ENCODE measurements at places on chromosomes 3 and 15. TPM values are rescaled to one million over a fixed set of nuclear protein-coding genes. Genes with fewer than 3 reads are reported as not detected.

GPR27 gene
- 53.0 TPM for total RNA-seq

ADPRH gene
- 1.2 TPM for total RNA-seq

MESP2 gene
- not detected for total RNA-seq

FETUB gene
- not detected for total RNA-seq

DNAJA4 gene
- 30.4 TPM for total RNA-seq

GMNC gene
- 0.62 TPM for total RNA-seq

EPHA6 gene
- 219 TPM for total RNA-seq

GHRL gene
- not detected for total RNA-seq

DNA sequence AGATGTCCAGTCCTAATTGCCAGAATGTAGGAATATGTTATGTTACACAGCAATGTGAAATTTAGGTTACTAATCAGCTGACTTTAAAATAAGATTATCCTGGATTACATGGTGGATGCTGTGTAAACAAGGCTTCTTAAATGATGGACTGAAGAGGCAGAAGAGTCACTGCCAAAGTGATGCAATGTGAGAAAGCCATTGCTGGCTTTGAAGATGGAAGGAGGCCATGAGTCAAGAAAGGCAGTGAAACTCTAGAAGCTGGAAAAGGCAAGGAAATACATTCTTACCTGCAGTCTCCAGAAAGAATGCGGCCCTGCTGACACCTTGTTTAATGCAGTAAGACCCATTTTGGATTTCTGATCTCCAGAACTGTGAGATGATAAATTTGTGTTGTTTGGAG, 179.1 kb upstream of the ZPLD1 start:
- DNase-seq: no peak

- no peak for DNase-seq
Measured at GRCh38 chr3:10137178-10137577, 4.4 kb upstream of the VHL start.

DNA sequence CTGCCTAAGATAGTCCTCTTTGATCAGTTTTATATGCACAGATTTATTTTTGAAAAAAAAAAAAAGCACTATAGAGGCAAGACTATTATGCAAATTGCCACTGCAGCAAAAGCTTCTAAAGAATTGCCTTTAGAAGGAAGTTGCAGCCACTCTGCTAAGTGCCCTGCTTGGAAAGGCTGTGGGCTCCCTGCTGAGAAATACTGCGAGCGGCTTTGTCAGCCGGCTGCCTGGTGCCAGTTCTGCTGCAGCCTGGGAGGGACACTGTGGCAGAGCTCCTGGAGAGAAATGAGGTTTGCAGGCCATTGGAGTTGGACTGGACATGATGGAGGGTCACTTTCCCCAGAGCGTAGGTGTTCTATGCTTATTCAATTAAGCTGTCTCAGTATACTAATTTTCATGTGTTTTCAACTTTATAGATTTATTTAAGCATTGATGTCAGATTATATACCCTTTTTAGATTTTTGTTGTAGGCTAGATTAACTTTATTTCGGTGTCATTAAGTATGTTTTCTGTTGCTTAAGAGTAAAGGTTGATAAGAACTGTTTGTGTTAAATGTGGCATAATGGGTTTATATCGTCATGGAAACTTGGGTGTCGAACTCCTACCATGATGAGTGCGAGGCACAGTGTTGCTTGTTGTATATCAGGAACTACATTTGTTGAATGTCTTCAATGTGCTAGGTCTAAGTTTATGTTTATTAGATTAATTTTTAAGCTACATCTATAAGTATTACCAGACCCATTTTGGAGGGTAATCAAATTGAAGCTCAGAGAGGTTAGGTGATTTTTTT, 6.6 kb downstream of the MAP2K5 start:
- DNase-seq: peak; percentile 67

DNA sequence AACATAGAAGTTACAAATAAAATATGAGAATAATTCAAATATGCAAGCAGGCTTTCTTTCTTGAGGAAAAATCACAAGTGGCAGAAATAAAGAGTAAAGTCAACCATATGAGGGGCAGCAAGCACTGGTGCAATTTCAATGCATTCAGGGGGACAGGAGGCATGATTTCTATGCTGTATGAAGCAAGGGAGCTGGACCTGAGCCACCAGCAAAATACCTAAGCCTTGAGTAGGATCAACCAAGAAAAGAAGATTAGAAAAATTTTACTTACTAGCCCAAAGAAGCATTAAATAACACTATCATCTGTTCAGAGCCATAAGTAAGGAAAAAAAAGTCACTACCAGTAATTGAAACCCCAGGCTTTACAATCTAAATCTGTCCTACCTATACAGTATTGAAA, 6.3 kb downstream of the ADGRG7 start:
- DNase-seq: no peak

DNA sequence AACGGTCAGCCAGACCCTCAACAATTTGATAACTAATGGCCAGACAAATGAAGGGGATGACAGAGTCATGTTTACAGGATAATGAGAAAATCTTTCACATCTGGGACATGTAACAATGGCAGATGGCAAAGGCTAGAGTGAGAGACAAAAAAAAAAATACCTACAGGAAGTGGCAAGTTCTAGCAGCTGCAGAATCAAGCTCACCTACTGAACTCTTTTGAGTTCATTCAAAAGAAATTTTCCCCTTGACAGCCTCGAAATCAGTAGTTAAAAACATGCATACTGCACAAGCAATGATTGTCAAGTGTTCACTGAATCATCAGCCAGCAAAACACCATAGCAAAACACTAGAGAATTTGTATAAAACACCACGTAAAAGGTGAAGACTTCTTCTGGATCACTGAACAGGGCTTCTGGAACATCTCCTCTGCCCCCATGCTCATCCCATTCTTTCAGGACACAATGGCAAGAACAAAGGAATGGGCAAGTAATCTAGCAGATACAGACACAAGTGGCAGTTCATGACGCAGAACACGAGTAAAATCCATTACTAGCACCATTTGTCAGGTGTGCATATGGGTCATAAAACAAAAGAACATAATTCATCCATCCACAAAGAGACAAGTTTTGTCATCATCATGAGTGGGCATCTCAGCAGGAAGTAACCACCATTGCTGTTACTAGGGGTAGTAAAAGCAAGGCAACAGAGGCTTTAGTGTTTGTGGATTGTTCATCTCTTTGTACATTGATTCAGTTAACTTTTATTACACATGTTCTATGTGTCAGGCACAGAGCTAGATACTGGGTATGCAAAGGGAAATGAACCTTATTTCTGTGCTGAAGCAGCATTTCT, 13.8 kb upstream of the KCNMB2 start:
- no peak for DNase-seq

DNA sequence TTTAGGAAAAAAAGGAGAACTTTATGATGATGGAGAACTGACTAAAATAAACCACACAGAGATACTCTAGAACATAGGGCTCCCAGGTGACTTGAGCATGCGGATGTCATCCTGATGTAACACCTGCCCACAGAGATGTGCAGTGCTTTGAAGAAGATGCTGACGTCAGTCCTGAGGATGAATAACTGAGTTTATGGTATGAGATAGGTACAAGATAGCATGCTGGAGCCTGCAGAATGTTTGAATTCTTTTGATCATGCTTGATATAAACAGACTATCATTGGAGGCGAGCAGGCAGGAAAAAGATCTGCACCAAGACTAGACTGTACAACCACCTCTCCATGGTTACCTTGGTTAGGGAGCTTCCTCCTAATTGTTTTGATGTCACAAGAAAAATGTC, 12.4 kb downstream of the CCR4 start:
- DNase-seq: no peak

- DNase-seq: no peak
Measured at GRCh38 chr3:182644790-182645433, 148.4 kb upstream of the ATP11B start.

DNA sequence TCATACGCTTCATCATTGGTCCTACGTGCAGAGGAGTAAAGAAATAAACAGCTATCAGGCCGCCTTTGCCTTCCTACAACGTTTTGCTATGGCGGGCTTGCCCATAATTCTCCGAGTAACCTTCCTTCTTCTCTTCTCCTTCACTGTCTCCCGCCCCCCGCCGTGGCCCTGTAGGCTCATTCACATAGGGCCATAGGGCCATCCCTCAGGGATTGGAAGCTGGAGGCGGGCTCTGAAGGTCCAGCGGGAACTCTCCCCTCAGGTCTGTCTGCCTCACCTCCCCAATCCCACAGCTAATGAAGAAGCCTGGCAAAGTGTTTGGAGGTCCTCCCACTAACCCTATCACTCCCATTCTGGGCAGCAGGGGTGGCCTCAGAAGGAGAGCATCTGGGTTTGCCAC, 43.6 kb downstream of the SEMA5B start:
- DNase-seq: no peak

- DNase-seq: no peak
Measured at GRCh38 chr15:66007663-66008262, 138.5 kb downstream of the RAB11A start.

DNA sequence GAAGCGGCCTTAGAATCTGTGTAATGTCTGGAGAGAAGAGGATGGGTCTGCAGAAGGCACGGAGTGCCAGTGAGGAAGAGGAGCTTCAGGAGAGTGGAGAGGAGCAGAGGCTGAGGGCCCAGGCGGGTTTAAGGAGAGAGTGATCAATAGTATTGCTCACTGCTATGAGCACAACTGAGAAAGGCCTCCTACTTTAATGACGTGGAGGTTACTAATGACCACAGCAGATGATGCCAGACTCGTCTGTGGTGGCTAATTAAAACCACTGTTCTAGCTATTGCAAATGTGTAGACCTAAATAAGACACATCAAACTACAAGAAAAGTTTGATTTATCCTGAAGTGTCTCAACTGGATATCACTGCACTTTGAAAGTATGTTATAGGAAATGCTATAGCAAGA, 33.2 kb downstream of the MTMR10 start:
- no peak for DNase-seq

GRCh38 chr3:135927155-135927554, 38.4 kb upstream of the PPP2R3A start:
- no peak for DNase-seq

DNA sequence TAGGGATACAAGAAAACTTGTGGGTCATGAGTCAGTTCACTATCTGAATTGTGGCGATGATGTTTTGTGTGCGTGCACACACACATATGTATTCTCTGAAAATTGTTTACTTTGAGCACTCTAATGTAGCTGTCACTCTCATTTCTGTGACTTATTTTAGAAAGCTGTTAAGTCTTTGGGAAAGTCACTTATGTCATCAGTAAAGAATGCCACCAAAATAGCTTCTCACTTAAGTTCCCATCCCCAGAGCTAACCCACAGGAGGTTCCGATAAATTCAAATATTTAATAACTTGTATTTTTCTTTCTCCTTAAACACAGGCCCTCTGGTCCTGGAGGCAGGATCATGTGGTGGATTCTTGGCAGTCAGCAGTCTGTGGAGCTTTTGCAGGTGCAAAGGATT, 138.3 kb downstream of the LRIG1 start:
- DNase-seq: no peak

- no peak for DNase-seq
Measured at GRCh38 chr3:128079823-128080222, 27.6 kb downstream of the SEC61A1 start.

DNA sequence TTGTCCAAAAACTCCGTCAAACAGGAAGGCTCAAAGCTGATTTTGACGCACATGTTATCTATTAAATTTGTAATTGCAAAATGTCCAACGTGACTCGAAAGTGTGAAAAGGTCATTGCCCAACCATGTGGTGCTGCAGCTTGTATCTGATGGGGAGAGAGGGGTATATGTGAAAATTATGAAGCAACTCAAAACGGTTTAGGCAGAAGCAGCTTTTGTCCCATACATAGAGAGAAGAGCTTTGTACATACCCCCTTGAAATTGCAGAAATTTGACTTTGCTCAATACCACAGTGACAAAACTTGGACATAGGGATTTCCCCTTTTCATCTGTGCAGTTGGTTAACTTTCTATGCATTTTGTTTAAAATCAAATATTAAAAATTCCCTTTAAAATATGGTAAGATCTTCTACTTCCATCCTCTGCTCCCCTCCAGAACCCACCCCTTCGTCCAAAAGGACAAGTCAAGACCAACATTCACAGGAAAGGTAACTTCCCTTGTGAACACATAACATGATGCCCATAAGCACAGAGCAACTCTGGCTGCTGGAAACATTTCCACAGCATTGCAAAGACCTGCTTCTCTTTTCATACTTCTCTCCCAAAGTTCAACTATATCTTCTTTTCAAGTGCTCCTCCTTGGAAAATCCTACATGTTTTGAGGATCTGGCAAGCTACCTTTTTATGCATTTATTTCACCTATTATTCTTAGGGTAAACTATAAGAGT, 253.7 kb upstream of the THBS1 start:
- DNase-seq: no peak

DNA sequence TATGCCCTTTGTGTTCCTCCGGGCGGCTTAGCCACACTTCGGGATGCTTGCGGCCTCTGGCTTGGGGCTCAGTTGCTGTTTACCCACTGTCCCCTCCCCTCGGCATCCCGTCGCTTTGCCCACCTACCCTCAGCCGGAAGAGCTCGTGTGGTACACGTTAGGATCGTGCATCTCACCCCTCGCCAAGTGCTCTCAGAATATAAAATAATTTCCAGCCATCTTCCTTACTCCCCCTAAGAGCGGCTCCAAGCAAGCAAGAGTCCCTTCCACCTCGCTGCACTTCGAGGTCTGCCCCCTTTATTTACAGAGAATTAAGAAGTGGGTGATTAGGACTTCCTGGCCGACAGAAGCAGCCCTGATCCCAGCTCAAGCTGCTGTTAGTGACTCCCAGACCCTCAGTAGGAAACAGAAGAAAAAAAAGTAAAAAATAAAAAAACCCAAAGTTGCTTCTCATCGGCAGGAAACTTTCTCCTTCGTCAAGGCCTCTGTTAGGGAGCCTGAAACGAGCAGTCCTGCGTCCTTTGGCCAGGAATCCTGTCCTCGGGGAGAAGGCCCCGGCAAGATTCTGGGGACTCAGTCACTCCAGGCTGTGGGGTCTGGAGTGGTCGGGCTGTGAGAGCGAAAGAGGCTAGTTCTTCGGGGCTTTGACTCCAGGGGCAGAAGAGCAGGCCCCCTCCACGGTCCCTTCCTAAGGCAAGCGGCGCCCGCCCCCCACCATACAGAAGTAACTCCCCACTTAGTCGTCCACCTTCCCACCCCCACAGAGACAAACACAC, 3.0 kb downstream of the MEIS2 start:
- DNase-seq: no peak

DNA sequence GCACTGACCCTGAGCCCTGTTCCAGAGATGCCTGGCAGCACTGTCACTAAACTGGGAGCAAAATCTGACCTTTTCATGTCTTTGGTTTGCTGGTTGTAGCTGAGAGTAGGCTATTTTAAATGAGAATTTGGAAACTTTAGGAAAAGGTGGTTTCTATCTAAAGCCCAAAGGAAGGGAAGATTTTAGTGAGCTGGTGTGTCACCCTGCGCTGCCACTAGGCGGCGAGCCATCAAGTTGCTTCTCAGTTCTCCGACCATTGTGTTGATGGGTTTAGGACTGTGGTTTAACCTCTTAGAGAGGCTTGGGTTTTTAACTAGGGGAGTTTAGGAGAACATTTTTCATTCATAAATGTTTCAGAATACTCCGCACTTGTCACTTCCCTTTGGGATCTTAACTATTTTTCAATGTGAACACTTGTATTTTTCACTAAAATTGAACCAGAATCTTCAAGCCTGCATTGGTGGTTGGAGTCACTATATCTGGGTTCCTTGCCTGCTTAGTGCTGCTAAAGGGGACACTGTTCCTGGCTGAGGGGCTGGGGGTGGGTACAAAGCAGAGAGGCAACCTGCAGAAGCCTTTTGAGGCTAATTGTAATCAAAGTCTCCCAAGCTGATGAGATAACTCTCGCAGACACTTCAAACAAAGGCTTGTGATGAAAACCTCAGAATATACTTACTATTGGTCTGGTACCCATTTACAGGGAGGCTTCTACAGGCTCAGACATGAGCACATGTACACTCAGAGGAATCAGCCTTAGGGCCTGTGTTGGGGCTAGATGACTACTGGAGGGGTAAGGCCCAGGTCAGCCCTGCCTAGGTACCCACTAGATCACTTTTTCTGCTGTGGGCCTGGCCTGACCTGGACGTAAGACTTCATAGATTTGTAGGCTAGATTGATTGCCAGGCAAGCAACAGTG, 16.8 kb downstream of the EXOSC7 start:
- no peak for DNase-seq
